Activated CD4-positive, alpha-beta memory T cell treated with anti-CD3 and anti-CD28 coated beads for 36 hours (primary cell): ENCODE measurements at places on chromosomes 16 and 17. TPM values are rescaled to one million over a fixed set of nuclear protein-coding genes. Genes with fewer than 3 reads are reported as not detected.

CCL7 gene
- not detected for total RNA-seq

SNX20 gene
- total RNA-seq = 55.4 TPM

ZPBP2 gene
- 0.61 TPM for total RNA-seq

EIF1 gene
- total RNA-seq = 1,072 TPM

CDYL2 gene
- total RNA-seq = 34.1 TPM

SALL1 gene
- not detected for total RNA-seq

CDH5 gene
- total RNA-seq = not detected

PDP2 gene
- total RNA-seq = 45.5 TPM

CDK10 gene
- 90.0 TPM for total RNA-seq

TOM1L2 gene
- 11.1 TPM for total RNA-seq

- DNase-seq = peak; percentile 70
These were observed 33.4 kb downstream of the BRD7 start for GRCh38 chr16:50335196-50335958.

DNA sequence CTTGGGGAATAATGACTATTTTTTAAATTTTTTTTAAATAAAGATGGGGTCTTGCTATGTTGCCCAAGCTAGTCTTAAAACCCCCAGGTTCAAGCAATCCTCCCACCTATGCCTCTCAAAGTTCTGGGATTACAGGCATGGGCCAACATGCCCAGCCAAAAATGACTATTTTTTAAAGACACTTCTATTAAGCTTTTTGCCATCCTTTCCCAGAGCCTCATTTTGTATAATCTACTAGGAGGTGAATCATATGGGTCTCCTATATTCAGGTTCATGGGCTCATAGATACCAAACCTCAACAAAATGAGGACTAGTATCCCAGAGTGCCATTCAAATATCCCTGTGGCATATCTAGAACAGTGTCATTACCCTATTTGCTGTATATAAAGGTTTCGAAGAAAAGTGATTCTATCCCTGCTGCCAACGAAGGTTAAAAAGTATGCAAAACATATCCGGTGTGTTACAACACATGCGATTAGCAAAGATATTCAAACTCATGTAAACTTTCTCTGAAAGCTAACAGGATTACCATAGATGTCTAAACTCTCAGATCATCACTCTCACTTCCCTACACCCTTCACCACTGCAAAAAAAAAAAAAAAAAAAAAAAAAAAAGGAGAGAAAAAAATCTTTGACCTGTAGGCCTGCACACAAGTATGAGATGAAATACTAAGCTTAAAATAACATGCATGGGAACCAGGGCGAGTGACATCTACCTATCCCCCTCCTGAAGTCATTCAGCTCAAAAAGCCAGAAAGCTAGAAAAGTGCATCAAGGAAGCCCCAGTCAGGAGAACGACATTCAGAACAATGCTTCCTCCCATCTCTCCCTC lies 23.5 kb downstream of the XPO6 start:
- DNase-seq = no peak

DNA sequence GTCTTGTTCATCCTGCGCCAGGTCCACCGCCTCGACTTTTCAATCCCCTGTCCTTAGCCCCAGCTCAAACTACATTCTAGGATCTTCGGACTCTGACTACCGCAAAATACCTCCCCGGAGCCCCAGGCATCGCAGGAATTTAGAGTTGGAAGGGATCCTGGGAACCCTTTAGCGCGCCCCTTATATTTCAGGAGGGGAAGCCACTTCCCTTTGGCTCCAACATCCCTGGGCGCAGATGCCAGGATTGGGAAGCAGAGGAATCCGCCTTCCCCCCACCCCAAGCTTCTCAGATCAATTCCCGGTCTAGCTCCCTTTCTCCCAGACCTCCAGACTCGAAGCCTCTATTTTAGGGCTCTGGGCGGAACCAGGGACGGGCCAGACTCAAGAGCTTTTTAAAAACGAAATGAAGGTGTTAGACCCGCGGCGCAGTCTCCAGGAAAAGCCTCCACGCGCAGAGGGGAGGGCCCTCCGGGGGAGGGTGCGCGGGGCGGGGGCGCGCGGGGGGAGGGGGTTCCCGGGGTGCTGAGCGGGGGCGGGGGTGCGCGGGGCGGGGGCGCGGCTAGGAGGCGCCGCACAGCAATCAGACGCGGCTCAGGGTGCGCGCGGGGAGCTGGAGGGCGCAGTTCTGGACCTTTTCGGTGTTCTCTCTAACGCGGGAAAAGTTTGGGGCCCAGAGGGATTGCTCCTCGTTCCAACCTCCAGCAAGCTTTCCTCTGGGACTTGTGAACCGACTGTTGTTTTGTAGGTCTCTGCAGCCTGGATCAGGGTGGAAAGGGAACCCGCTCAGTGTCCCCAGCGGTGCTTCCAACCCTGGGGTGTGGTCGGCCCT lies 1.6 kb downstream of the AHSP start:
- DNase-seq = peak; percentile 15

DNA sequence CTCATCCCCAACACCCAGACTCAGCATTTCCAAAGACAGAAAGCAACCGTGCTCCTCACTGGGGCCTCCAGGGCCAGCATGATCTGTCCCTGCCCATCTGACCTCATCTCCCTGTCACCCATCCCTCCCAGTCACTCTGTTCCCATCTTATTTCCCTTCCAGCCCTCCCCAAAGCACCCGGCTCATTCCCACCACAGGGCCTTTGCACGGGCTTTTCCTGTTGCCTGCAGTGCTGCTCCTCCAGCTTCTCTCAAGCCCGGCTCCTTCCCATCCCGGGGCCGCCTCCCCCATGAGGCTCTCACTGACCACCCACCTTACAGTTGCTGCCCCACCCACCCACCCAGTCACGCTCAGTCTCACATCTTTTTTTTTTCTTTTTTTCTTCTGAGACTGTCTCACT lies 54.8 kb downstream of the RMI2 start:
- no peak for DNase-seq

DNA sequence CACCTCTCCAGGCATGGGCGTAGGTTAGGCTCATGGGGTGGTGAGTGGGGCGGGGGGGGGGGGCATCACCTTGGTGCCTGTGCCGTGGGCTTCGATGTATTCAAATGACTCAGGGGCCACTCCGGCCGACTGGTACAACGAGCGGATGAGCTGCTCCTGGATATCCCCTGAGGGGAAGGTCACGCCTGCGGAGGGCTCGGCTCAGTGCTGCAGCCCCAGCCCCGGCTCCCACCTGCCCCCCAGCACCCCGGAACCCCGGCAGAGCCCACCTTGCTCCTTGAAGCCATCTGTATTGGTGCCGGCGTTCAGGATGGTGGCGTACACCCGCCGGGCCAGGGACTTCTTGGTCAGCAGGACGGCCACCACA lies 5.4 kb downstream of the FASN start:
- DNase-seq = no peak

DNA sequence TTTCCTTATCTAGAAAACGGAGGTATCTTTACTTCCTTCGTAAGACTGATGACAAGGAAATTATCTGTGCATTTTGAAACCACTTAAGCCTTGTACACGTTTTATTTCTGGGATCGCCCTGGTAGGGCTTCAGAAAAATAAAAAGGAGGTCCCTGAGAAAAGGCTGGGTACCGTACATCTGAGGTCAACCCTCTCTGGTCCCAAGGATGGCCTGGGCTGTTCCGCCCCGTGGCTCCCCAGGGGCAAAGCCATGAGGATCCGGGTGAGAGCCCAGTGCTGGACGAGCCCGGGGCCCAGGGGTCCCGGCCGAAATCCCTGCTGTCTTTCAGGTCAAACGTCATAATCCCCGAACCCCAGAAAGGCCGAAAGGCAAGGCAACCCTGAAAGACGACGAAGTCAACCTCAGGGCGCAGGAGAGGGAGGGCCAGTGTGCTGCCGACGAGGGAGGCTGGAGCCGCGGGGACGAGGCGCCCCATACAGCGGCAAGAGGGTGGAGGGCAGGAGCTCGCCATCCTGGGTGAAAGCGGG lies 656 bp upstream of the FUS start:
- DNase-seq = no peak

GRCh38 chr16:30910427-30911029 lies 12.8 kb upstream of the FBXL19 start:
- DNase-seq = no peak

DNA sequence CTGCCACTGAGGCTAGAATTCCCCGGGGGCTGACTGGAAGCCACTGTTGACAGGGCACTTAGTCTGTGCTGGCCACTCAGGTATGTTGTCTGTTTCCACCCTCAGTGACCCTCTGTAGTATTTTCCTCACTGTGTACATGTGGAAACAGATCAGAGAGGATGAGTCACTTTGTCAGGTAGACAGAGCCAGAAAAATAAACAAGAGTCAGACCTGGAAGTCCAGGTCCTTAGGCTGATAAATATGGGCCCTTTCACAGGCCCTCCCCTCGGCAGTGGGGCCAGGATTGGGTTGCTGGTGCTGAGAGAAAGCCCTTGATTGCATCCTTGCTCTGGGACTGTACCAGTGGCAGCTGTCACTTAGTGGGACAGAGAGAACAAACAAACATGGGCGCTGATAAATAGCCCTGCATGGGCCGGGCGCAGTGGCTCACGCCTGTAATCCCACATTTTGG lies 21.3 kb downstream of the PGS1 start:
- no peak for DNase-seq

DNA sequence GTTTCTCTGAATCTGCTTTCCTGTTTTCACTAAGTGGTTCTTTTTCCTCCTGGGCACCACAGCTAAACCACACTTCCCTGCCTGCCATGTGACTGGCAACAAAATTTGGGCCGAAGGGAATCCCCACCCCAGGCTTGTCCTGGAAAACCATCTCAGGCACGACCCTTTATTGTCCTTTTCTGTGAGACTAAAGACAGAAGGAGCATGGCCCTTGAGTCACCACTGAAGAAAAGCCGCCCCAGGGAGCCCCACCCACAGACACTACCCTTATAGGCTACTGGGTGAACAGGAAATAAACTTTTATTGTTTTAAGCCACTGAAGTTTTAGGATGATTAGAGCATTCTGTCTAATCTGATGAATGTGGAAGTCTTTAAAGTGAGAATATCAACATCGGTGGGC lies 88.6 kb upstream of the BRD7 start:
- peak; percentile 32 for DNase-seq

DNA sequence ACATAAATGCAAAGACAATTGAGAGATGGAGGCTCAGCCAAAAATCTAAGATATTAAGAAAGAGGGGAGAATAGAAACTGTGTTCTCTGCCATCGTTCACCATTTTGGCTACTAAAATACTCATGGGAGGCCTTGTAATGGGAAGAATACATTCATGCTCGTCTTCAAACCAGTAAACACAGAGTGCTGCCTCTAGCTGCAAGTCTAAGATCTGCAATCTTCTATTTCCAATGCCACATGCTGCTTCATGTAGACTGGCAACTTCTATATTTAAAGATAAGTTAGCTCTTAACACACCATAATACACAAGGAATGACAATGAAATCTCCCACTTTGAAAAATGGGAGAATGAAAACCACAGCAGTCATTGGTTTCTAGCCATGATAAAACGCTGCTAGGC lies 387.3 kb downstream of the HS3ST3B1 start:
- no peak for DNase-seq

DNA sequence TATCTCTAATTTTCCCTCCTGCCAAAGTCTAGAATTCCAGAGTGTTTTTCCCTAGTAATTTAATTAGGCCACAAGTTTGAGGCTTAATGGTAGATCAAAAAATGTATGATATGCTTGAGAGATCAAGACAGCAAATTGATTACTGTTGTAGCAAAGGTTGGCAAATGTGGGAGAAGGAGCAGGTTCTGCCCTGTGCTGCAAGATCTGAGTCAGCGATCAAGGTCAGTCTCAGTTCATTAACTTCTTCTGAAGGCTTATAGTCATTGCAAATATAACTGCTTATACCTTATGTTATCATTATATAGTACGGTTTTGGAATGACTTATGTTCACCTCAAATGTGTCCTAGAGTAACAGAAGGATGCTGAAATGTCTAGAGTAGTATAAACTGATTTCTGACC lies 231.1 kb upstream of the TBX2 start:
- DNase-seq = no peak

- DNase-seq = peak; percentile 16
These were observed 31.2 kb downstream of the LYRM9 start for GRCh38 chr17:27862004-27862403.

DNA sequence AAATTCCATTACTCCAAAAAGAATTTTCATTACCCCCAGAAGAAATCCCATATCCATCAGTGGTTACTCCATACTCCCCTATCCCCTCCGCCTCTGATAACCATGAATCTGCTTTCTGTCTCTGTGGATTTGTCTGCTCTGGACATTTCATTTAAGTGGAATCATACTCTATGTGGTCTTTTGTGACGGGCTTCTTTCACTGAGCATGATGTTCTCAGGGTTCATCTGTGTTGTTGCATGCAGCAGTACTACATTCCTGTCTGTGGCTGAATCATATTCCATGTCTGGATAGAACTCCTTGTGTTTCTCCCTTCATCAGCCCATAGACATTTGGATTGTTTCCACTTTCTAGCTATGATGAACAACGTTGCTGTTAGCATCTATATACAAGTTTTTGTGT lies 59.5 kb upstream of the IRX3 start:
- no peak for DNase-seq

DNA sequence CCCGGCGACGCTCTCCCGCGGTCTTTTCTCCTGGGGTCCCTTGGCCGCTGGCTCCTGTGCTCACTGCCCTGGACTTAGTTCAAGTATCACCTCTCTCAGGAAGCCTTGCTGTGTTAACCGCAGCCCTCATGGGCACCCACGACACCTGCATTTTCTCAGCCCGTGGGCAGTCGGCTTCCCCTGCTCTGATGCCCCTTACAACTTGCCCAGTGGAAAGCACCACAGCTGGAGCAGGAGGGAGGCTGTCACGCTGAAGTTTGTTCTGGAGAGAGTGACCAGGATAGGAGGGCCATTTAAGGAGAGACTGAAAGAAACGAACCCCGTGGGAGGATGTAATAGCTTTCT lies 395 bp downstream of the STXBP4 start:
- no peak for DNase-seq

GRCh38 chr16:68664297-68664696 lies 19.2 kb downstream of the CDH3 start:
- no peak for DNase-seq

DNA sequence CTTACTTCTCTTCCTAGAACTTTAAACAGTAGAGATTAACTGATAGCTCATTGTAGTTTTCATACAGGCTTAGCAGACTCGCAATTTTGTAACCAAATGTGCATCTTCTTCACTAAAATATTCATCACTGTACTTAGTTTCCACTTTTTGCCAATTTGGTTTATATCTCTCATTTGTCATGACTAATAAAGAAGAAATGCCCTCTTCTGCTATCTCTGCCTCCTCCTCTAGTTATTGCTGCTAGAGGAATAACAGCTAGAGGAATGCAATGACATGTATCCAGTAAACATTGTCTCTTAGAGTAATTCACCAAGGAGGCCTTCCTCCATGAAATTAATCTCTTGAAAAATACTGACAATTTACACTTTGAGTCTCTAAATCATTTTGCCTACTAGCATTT lies 115.5 kb upstream of the COX10 start:
- DNase-seq = no peak

DNA sequence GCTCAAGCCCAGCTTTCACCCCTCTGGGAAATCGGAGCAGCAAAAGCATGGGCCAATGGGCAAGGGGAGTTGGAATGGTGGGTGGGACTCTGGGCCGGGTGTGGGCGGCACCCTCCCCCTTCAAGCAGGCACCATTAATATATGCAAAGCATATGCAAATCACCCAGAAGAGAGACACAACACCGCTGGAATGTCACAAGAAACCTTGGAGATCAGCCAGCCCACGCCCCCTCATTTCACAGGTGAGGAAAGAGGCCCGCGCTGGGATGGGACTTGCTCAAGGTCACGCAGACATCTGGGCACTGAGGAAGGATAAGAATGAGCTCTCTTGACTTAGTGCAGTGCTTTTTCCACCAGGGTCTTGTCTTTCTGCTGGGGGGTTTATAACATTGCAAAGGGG lies 4.8 kb downstream of the SRCIN1 start:
- no peak for DNase-seq

- DNase-seq = no peak
These were observed 1.1 kb downstream of the LGALS9 start for GRCh38 chr17:27631897-27632725.

- DNase-seq = no peak
These were observed 18.3 kb upstream of the TNFRSF13B start for GRCh38 chr17:16989953-16990860.
